Uterine smooth muscle cell (primary cell): ENCODE measurements at places on chromosomes 3 and 15. TPM values are rescaled to one million over a fixed set of nuclear protein-coding genes. Genes with fewer than 3 reads are reported as not detected.

IGF2BP2 gene
- 50.6 and 52.6 TPM in 2 replicates for total RNA-seq

ATP13A5 gene
- not detected in 2 replicates for total RNA-seq

AP3B2 gene
- 0.22 and 0.75 TPM in 2 replicates for total RNA-seq

SERPINI2 gene
- not detected in 2 replicates for total RNA-seq

ZWILCH gene
- total RNA-seq, result 15.2 and 39.3 TPM in 2 replicates
